ENCODE measurements at places on chromosomes 6 and 20. TPM values are rescaled to one million over a fixed set of nuclear protein-coding genes. Genes with fewer than 3 reads are reported as not detected.

CLPSL2 gene
- not detected for total RNA-seq

FAM184A gene
- not detected for total RNA-seq

GRCh38 chr6:162467679-162468078 is 259.9 kb downstream of the PRKN start:
- no peak for DNase-seq

CNR1 gene
- not detected for total RNA-seq

C20orf173 gene
- not detected for total RNA-seq

EGFL8 gene
- total RNA-seq = 0.18 TPM

DNA sequence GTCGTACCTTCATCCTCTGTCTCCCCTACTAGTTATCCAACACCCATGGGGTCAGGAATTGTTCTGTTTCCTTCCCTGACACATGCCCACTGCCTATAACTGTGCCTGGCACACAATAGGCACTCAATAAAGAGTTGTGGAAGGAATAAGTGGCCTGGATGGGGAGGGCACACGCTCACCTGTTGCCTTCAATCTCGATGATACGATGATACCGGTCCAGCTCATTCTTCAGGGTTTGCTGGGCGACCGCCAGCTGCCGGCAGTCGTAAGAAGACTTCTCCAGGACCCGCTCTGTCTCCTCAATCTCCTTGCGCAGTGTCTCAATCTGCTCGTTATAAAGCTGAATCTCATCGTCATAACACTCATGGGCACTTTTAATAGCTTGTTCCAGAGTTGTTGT is 32.5 kb downstream of the BFSP1 start:
- no peak for DNase-seq

PLCB1 gene
- 16.1 TPM for total RNA-seq

DNA sequence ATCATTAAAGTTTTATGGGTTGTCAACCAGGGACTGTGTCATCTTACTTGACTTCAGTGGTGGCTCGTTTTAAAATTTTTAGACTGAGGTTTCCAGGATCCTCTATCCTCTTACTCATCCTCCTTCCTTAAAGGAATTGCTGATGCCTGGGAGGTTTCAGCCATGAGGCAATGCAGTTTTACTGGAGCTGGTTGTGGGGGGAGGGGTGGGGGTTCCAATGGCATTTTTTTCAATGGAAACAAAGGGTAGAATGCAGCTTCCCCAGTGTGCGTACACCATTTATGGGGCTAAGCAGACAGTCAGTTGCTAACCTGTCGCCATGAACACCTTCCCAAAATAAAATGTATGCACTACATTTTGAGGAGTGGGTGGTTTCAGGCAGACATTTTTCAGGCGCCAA is 88.0 kb downstream of the METTL24 start:
- DNase-seq = peak; percentile 1

PPP1R3G gene
- 0.18 TPM for total RNA-seq

DNA sequence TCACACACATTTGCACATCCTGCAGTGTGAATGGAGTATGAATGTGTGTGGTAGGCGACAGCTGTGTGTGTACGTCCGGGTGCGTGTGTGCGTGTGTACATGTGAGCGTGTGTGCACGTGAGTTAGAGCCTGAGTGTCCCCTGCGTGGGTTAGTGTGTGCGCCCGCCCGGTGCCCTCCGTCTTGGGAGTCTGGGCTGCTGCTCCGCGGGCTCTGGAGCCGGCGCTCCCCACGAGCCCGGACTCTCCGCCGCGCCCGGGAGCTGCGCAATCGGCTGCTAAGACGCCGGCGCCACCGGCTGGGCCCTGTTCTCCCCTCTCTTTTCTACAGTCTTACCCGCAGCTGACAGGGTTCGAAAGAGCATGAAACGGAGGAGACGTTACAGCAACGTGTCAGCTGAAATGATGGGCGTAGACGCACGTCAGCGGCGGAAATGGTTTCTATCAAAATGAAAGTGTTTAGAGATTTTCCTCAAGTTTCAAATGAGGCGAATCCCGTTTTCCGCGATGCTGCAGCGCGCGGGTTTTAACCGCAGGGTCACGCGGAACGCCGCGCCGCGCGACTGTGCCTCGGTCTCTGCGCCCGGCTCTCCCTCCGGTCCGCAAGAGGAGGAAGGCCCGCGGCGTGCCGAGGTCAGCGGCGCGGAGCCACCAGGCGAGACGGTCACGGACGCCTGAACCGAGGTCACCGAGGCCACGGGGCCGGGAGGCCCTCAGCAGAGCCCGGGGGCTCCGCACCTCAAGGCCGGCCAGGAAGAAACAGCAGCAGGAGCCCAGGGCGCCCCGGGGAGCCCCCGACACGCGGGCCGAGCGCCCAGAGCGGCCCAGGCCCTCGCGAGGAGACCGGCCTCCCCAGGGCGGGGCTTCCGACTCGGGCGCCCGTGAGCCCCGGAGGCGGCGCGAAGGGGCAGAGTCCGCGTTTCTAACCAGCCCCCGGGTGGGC is 95.3 kb upstream of the BHLHE23 start:
- DNase-seq = peak; percentile 24

DNA sequence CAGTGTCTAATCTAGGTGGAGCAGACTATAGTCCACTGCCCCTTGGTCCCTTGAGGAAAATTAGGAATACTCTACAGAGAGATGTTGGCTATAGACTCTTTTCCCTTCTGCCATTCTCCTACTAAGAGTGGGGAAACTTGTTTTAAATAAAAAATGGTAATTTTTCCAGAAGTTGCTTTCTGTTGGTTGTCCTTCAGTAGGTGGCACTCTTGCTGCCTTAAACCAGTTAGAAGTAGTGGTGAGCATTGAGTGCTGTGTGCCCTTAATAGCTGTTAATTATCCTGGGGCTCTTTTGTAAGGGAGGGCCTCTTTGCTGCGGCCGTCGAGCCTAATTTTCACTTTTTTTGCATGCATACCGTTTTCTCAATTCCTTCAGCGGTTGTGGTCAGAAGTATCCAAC is 2.8 kb downstream of the CMTR1 start:
- no peak for DNase-seq

OPN5 gene
- not detected for total RNA-seq

DNA sequence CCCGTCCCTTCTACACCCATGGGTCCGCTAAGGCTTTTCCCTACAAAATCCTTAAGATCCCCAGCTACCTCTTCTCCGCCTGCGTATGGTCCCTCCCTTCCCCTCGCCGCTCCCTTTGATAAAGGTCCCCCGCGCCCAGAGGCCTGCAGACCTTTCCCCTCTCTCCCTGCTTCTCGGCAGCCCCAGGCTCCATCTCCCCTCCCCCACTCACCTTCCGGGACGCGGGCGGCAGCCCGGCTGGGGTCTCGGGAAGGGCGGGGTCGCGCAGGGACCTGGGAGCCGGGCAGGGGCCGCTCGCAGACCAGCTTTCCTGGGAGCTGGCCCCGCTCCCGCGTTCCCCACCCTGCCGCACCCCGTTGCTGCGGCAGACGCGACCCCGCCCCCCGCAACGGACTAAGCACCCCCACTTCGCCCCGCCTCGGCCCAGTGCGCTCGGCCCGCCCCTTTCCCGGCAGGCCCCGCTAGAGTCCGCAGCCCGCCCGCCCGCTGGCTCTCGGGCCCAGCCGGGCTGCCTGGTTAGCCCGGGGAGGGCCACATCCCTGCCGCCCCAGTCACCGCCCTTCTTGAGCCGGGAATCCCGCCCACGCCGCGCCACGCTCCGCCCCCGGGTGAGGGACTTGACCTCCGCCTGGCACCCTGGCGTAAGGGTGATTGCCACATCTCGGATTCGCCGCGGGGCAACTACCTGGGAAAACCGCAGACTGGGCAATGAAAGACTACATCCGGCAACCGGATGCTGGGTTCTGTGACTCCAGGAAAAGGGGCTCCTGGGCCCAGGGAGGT is at the start of gene FLOT1:
TSS of gene FLOT1 (minus strand) at position 372 of the 783 bp plus-strand sequence. CDS start 498 bp downstream, outside the sequence.
- peak; percentile 93 for DNase-seq

- DNase-seq = peak; percentile 67
These were observed 94.3 kb upstream of the FAM8A1 start for GRCh38 chr6:17505767-17506280.

DNA sequence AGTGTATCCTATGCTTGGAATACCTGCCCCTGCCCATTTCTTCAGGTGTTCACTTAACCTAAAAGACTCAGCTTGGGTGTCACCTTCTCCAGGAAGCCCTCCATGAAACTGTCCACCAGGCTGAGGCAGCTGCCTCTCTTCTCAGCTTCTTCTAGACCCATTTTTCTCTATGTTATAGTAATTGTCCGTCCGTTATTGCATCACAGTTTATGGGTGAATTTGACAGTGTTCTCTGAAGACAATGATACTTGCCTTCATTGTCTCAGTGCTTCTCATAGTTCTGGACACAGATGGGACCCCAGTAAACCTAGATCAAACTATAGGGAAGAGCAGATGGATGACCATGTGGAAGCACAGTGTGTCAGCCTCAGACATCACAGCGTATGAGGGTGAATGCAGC is 238.0 kb upstream of the MOCS1 start:
- DNase-seq = no peak

DNA sequence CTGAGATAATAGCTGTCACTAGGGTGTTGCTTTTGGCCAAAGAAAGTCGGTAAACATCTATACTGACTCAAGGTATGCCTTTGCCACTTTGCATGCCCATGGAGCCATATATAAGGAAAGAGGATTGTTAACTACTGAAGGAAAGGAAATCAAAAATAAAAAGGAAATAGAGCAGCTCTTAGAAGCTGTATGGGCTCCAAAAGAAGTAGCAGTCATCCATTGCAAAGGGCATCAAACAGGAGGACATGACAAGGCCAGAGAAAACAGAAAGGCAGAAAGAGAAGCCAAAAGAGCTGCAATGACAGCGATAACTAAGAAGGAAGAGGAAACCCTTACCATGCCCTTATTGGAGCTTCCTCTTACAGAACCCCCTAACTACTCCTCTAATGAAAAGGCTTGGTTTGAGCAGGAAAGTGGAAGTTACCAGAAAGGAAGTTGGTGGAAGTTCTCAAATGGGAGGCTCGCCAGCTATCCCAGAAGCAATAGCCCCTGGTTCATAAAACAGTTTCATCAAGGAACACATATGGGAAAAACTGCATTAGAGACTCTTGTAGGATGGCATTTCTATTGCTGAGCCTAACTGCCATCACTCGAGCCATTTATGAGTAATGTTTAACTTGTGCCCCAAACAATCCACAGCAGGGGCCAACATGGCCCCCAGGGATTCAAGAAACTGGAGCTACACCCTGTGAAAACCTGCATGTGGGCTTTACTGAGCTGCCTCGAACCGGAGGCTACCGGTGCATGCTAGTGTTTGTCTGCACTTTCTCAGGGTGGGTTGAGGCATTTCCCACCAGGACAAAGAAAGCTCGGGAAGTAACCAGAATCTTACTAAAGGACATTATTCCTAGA is 7.0 kb downstream of the IL22RA2 start:
- DNase-seq = no peak

BTN1A1 gene
- not detected for total RNA-seq

SLC12A5 gene
- not detected for total RNA-seq

GRCh38 chr20:44319839-44320422 is 8.9 kb upstream of the FITM2 start:
- DNase-seq = no peak

DNA sequence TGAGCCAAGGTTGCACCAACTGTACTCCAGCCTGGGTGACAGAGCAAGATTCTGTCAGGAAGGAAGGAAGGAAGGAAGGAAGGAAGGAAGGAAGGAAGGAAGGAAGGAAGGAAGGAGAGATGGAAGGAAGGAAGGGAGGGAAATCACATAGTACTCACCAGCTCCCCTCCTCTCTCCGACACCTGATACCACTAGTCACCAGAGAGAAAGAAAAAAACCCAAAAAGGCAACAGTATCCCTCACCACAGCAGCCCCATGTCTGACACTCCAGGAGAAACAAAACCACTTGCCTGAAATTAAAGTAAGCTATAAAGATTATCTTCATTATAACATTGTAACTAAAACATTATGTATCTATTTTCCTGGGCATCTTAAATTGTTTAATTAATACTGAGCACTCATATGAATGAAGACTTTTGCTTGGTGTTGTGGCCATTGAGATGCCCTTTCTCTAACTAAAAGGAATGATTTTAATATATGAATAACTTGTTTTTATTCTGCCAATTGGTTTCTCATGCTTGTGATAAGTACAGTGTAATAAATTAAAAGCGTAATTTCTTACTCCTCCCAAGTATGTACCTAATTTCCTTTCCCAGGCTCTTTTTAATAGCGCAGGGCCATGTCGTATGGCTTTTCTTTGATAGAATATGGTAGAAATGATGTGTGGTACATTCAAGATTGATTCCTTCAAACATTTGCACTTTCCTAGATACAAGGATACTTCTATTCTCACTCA is 390.0 kb downstream of the MMUT start:
- no peak for DNase-seq

DNA sequence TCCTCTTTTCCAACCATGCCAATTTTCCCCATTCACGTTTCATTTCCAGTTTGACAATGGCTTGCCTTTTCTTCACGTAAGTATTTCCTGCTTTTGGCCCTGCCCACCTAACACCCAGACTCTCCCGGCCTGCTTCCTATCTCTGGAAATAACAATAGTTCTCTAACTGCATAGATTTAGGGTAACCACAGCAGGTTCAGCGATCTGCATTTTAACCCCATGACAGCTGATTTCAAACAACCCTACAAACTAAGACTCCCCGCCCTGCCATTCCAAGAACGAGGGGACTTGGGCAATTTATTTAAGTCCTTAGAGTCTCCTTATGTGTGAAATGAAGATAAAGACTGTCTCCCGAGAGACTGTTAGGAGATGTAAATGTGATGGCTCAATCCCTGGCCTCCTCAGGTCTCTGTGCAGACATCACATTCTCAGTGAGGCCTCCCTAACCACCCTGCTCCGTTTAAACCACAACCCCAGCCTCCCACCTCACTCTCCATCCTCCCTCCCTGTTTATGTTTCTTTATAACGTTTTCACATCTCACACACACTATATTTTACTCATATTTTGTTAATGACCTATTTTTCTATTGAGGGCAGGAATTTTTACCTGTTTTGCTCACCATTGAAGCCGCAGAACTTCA is 134.8 kb downstream of the GJA10 start:
- DNase-seq = no peak
